ENCODE measurements at places on chromosomes 3 and 15. TPM values are rescaled to one million over a fixed set of nuclear protein-coding genes. Genes with fewer than 3 reads are reported as not detected.
A peak's percentile ranks its signal among the peaks of the same experiment; 100 is the strongest.

DNA sequence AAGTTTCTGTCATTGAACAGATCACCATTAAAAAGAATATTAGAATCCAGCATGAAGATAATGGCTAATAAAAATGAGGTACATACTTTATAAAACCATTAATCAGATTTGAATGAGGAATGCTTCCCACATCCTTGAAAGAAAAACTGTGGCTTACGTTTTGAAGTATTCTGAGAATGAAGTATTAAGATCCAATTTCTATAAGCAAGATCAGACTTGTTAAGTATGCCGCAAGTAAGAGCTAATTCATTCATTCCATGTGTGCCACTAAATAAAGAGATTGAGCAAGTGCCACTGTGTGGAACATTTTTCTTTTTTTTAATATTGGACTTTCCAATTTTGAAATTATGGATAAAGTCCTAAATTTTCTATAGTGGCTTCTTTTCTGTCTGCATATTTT is 30.6 kb downstream of the NMD3 start:
- no peaks in the 10 kb centered on the region for H3K4me1 ChIP-seq
- DNase-seq: no peak
- no peak overlapping the region for H3K27ac ChIP-seq
- no peak overlapping the region for H3K4me3 ChIP-seq
- H3K27me3 ChIP-seq: no peaks in the 10 kb centered on the region
- H3K36me3 ChIP-seq: peaks cover 78% of the 10 kb centered on the region

BOC gene
- 6.1 TPM for total RNA-seq

DNA sequence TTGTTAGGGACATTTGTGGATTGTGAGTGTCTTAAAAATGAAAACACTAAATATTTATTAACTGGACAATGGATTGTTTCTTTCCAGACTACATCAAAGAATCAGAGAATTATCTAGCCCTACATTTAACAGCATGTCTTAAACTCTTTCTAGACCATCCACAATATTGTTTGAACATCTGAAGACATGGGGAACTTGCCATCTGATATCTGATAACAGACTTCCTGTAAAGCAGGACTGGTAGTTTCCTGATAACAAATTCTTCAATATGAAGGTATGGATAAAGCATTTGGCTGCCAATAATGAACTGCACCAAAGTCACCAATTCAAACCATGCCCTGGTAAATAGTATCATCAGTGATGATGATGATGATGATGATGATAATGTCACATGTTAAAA is 26.2 kb upstream of the HACD2 start:
- no peak overlapping the region for H3K4me3 ChIP-seq
- peaks cover 40% of the 10 kb centered on the region for H3K36me3 ChIP-seq

DNA sequence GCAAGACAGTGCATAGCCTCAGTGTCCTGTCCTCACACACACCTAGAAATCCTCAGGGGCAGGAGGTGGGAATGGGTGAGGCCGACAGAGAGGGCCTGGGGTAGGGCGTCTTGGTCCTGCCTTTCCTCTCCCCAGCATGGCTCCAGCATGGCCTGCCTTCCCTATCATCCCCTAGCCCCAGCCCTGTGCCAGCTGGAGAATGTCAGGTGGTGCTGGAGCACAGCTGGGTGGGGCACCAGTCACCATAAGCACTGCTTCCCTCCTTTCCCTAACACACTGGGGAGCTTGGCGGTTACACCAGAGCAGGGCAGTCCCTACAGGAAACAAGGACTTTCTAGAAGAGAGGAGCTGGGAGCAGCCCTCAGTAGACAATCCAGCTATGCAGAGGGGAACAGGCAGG is 236.8 kb downstream of the KLF13 start:
- no peaks in the 10 kb centered on the region for H3K4me1 ChIP-seq
- no peak for DNase-seq
- H3K27me3 ChIP-seq: no peaks in the 10 kb centered on the region
- H3K36me3 ChIP-seq: no peaks in the 10 kb centered on the region

DNA sequence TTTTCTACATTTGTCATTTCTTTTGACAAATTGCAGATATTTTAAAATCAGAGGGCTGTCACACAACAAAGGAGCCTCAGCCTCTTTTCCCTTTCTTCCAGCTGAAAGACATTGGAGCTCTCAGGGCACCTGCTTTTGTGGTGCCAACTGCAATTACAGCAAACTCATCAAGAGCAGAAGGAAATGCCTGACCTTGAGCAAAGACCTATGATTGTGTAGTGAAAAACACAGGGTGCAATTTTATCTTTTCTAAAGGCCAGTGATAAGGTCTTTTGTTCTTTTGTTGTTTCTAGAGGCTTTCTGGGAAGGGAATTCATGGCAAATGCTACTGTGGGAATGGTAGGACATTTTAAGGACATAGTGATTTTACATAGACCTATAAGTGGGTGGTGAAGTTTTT is 214.3 kb downstream of the OXSM start:
- no peaks in the 10 kb centered on the region for H3K27me3 ChIP-seq
- no peaks in the 10 kb centered on the region for H3K36me3 ChIP-seq
- no peak for DNase-seq
- no peak overlapping the region for H3K27ac ChIP-seq
- no peak overlapping the region for H3K4me3 ChIP-seq
- H3K4me1 ChIP-seq: no peaks in the 10 kb centered on the region

MKRN3 gene
- 2.5 TPM for total RNA-seq

DNA sequence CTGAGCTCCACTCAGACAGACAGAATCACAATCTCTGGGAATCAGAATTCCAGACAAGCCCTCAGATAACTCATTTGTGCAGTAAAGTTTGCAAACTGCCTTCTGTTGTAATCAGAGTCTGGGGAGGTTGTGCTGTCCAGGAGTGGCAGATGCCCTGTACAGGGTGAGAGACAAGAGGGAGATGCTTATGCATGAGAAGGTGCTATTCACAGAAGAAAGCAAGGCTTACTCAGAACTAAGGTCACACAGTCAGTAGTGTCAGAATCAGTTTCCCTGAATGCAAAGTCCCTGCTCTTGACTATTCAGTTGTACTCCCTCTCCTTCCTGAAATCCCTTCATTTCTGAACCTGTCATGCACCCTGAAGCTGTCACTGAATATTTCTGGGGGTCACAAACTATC is 43.7 kb downstream of the SRPRB start:
- no peaks in the 10 kb centered on the region for H3K4me1 ChIP-seq
- no peak overlapping the region for H3K4me3 ChIP-seq
- no peak for DNase-seq
- no peak overlapping the region for H3K27ac ChIP-seq

- H3K27ac ChIP-seq: peak overlapping the region; percentile 96
- peaks cover 57% of the 10 kb centered on the region for H3K4me1 ChIP-seq
- no peaks in the 10 kb centered on the region for H3K27me3 ChIP-seq
- H3K36me3 ChIP-seq: peaks cover 15% of the 10 kb centered on the region
- DNase-seq: no peak
Observed at GRCh38 chr15:90871716-90872485, 3.5 kb downstream of the FURIN start.

- DNase-seq: no peak
- H3K4me1 ChIP-seq: peaks cover 16% of the 10 kb centered on the region
- H3K27me3 ChIP-seq: no peaks in the 10 kb centered on the region
- H3K36me3 ChIP-seq: peaks cover 50% of the 10 kb centered on the region
Observed at GRCh38 chr3:16365491-16366128, 100.6 kb downstream of the OXNAD1 start.

OXNAD1 gene
- total RNA-seq: 12.8 TPM

ARGFX gene
- total RNA-seq: not detected

KNG1 gene
- total RNA-seq: 0.14 TPM

- H3K27me3 ChIP-seq: no peaks in the 10 kb centered on the region
- H3K27ac ChIP-seq: no peak overlapping the region
- peaks cover 27% of the 10 kb centered on the region for H3K4me1 ChIP-seq
- no peak overlapping the region for H3K4me3 ChIP-seq
Observed at GRCh38 chr3:152254041-152254440, 14.7 kb upstream of the MBNL1 start.

HYAL2 gene
- total RNA-seq: 303 TPM

- H3K27ac ChIP-seq: no peak overlapping the region
- peak overlapping the region; percentile 92 for H3K4me3 ChIP-seq
- DNase-seq: peak; percentile 66
- H3K36me3 ChIP-seq: no peaks in the 10 kb centered on the region
- peaks cover 12% of the 10 kb centered on the region for H3K4me1 ChIP-seq
- no peaks in the 10 kb centered on the region for H3K27me3 ChIP-seq
Observed at GRCh38 chr3:15860014-15860934, 62.5 kb upstream of the ANKRD28 start.

DNA sequence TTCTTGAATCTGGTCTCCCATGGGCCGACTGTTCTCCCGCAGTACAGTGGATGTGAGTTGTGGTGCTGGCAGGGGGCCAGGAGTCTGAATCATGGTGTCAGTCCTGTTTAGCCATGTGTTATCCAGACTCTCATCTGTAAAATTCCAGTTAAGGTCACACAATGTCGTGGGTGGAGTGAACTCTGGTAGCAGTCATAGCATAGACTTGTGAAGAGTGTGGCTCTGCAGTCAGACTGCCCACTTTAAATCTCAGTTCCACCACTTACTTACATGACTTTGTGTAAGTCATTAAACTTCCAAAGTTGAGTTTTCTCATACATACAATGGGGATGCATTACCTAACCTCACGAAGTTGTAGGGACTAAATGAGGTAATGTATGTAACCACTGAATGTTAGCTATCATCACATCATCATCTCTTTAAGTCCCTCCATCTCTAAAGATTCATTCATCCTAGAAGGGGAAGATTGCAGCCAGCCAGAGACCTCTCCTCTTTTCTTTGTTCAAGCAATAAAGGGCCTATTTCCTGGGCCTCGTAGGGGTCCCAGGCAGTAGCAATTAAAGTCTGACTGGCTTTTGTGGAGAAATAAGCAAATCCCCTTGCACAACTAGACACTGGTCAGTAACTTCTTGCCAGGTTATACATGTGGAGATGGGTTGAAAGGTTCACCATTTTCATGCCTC is 93.9 kb downstream of the PCCB start:
- H3K4me1 ChIP-seq: peaks cover 8% of the 10 kb centered on the region
- H3K4me3 ChIP-seq: no peak overlapping the region
- peak; percentile 86 for DNase-seq
- H3K27ac ChIP-seq: no peak overlapping the region

GRCh38 chr15:85753261-85753660 is 41.5 kb downstream of the KLHL25 start:
- peaks cover 9% of the 10 kb centered on the region for H3K36me3 ChIP-seq
- H3K4me3 ChIP-seq: no peak overlapping the region
- H3K27ac ChIP-seq: no peak overlapping the region
- no peaks in the 10 kb centered on the region for H3K27me3 ChIP-seq

RAB6B gene
- 7.4 TPM for total RNA-seq

DNA sequence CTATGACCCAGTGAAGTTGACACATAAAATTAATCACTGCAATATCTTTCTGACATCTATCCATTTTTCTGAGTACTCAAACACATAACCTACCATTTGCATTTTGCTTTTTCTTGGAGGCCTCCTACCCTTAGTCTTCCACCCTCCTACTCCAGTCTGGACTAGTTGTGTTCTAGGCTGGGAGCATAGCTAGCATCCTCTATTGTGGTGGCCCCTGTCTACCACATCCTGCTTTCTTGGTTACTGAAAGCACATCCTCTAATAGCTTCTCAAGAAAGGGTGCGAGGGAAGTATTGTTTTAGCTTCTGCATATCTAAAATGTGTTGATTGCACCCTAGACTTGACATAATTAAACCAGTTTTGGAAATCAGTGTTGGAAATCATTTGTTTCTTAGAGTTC is 176.5 kb downstream of the THSD4 start:
- H3K36me3 ChIP-seq: no peaks in the 10 kb centered on the region
- H3K4me1 ChIP-seq: no peaks in the 10 kb centered on the region
- no peak overlapping the region for H3K4me3 ChIP-seq
- DNase-seq: no peak
- no peaks in the 10 kb centered on the region for H3K27me3 ChIP-seq
- H3K27ac ChIP-seq: no peak overlapping the region

GRCh38 chr15:58308742-58309355 is 122.9 kb upstream of the LIPC start:
- no peak overlapping the region for H3K4me3 ChIP-seq
- H3K4me1 ChIP-seq: no peaks in the 10 kb centered on the region
- no peaks in the 10 kb centered on the region for H3K27me3 ChIP-seq
- no peak overlapping the region for H3K27ac ChIP-seq
- no peak for DNase-seq

DNA sequence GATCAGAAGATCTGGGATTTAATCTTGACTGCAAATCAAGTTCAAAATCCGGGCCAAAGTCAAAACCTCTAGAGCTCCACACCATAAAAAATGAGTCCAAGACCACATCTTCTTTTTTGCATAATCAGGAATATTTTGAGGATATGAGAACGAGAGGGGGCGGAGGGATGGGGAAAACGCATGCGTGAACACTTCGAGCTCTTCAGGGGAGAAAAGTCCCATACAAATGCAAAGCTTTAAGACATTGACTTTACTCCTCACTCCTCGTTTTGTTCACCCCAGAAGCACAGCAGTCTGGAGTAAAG is 68.2 kb downstream of the SUMF1 start:
- H3K4me3 ChIP-seq: no peak overlapping the region
- DNase-seq: no peak
- no peak overlapping the region for H3K27ac ChIP-seq
- peaks cover 10% of the 10 kb centered on the region for H3K36me3 ChIP-seq
- H3K4me1 ChIP-seq: no peaks in the 10 kb centered on the region

EOMES gene
- 1.2 TPM for total RNA-seq

DNA sequence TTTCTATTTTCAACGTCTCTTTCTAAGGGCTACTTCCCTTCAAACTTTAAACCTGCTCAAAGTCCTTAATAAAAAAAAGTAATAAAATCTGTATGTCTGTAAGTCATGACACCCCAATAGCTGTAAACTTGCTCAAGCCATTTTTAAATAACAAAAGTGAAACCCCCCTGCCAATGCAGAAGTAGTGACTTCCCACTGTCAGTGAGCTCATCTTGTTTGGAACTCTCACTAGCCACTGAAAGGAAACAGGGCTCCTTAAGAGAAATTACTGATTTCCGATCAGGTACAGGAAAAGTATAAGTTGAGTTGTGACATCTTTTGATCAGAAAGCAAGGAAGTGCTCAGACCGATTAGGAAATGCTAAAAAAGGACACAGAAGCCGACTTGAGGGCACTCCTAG is 27.6 kb upstream of the GPR171 start:
- H3K36me3 ChIP-seq: no peaks in the 10 kb centered on the region
- no peaks in the 10 kb centered on the region for H3K27me3 ChIP-seq
- DNase-seq: no peak
- H3K27ac ChIP-seq: no peak overlapping the region
- H3K4me3 ChIP-seq: no peak overlapping the region
- H3K4me1 ChIP-seq: no peaks in the 10 kb centered on the region

CCDC33 gene
- total RNA-seq: not detected

SCN5A gene
- 0.58 TPM for total RNA-seq

DNA sequence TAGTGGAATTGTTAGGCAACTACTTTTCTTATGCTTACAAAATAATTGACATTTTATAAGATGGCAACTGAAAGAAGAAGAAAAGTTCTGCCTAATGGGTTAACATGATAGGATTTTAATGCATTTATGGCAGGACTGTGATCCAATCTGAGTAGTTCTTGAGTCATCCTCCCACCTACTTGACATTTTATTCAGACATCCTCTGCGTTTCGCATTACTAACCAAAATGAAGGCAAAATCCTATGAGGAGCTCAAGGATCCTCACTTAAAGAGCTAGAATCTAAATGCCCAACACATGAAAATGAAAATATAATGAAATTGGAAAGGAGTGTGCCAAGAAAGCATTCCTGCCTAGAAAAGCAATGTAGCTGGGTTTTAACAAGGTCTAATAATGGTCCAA is 581.1 kb upstream of the SEMA6D start:
- no peaks in the 10 kb centered on the region for H3K36me3 ChIP-seq
- DNase-seq: no peak
- no peak overlapping the region for H3K27ac ChIP-seq

GRCh38 chr3:32095431-32095830 is 11.0 kb upstream of the GPD1L start:
- no peak overlapping the region for H3K27ac ChIP-seq
- no peak for DNase-seq

GRCh38 chr3:114499976-114500375 is 206.1 kb downstream of the TIGIT start:
- H3K4me1 ChIP-seq: peaks cover 17% of the 10 kb centered on the region
- H3K36me3 ChIP-seq: no peaks in the 10 kb centered on the region
- no peaks in the 10 kb centered on the region for H3K27me3 ChIP-seq
- no peak for DNase-seq
- no peak overlapping the region for H3K27ac ChIP-seq

All from upper lobe of right lung (tissue), 1 donor.